Type B pancreatic cell (in vitro differentiated cells): ENCODE measurements at places on chromosomes 5 and 9. TPM values are rescaled to one million over a fixed set of nuclear protein-coding genes. Genes with fewer than 3 reads are reported as not detected.

DEPDC1B gene
- 14.0 and 29.1 TPM in 2 replicates for total RNA-seq

ARL15 gene
- 15.8 and 16.9 TPM in 2 replicates for total RNA-seq

PTBP3 gene
- 78.6 and 174 TPM in 2 replicates for total RNA-seq

BRINP1 gene
- total RNA-seq = 8.6 and 11.4 TPM in 2 replicates

TRAF1 gene
- total RNA-seq = 1.9 and 3.1 TPM in 2 replicates

MEF2C gene
- total RNA-seq = 3.5 and 12.0 TPM in 2 replicates

ACTBL2 gene
- total RNA-seq = not detected in 2 replicates

FNIP1 gene
- 32.4 and 32.9 TPM in 2 replicates for total RNA-seq

SERF1A gene
- total RNA-seq = 10.0 and 24.6 TPM in 2 replicates

SLC44A1 gene
- 47.2 and 130 TPM in 2 replicates for total RNA-seq

- DNase-seq = no peak
Measured at GRCh38 chr5:155935723-155936122, 391.2 kb upstream of the SGCD start.

DNA sequence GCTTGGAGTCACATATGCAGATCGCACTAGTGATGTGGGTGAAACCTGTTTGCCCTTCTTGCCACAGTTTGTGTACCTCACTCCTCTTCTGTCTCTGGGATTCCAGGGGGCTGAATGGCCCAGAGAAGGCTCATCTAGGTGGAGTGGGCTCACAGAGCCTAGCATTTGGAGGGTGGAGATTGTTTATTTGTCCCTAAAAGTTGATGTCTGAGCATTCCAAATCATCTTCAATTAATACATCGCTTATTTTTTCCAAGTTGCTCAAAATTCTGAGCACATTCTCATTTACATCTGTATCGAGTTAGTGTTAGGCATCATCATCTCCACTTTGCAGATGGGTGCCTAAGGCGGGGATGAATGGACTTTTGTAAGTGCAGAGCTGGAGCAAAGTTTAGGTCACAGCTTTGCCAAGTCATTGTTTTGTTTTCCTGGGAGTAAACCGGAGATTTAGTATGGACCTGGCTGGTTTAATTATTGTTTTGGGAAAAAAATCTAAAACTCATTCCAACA, 2.0 kb downstream of the ABL1 start:
- no peak for DNase-seq

DNA sequence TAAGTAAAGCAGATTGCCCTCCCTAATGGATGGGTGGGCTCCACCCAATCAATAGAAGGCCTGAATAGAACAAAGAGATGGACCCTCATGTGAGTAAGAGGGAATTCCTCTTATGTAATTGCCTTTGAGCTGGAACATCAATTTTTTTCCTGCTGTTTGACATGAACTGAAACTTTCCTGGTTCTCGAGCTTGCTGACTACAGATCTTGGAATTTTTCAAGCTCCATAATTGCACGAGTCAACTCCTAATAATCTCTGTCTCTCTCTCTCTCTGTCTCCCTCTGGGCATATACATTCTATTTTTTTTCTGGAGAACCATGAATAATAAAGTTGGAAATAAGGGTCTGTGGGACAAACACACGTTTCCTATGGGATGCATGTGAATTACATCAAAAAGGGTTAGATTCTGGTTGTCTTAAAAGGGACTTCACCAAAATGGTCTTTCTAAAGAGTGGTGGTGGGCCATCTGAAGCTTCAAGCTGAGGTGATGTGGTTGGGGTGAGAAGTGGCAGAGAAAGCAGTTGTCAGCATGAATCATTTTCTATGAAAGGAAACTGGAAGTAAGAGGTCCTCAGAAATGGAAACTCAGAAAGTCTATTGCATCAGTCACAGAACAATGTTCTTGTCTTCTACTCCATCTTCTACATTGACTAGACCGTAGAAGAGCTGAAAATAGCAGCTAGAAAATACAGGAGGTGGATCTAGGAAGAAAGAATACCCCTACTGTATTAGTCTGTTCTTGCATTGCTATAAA, 47.0 kb upstream of the HOMER1 start:
- DNase-seq = no peak

DNA sequence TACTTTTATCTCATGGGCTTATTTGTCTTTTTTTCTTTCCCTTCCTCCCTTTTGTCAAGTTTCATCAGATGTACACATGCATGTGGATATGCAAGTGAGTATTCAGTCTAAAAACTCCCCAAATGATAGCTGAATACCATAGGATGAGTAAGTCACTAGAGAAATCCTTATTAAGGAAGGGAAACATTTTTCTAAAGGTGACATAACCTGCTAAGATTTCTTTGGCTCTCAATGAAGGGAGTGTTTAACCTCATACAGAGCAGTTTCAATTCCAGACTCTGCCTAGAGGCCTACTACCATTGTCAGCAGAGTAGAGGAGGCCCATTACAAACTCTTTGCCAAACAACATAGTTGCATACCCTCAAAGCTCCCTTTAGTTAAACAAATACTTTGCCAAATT, 192.4 kb downstream of the ARHGEF28 start:
- DNase-seq = no peak

DNA sequence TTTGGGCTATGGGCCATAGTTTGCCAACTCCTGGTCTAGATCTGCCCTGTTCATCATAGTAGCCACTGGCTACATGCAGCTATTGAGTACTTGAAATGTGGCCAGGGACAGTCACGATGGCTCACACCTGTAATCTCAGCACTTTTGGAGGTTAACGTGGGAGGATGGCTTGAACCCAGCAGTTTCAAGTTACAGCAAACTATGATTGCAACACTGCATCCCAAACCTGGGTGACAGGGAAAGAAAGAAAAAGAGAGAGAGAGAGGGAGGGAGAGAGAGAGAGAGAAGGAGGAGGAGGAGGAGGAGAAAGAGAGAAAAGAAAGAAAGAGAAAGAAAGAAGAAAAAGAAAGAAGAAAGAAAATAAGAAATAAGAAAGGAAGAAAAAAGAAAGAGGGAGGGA, 5.1 kb upstream of the GMCL2 start:
- no peak for DNase-seq

GRCh38 chr5:156401804-156402203, 74.8 kb downstream of the SGCD start:
- DNase-seq = no peak

- DNase-seq = no peak
Measured at GRCh38 chr9:107281922-107282667, 984 bp upstream of the RAD23B start.

DNA sequence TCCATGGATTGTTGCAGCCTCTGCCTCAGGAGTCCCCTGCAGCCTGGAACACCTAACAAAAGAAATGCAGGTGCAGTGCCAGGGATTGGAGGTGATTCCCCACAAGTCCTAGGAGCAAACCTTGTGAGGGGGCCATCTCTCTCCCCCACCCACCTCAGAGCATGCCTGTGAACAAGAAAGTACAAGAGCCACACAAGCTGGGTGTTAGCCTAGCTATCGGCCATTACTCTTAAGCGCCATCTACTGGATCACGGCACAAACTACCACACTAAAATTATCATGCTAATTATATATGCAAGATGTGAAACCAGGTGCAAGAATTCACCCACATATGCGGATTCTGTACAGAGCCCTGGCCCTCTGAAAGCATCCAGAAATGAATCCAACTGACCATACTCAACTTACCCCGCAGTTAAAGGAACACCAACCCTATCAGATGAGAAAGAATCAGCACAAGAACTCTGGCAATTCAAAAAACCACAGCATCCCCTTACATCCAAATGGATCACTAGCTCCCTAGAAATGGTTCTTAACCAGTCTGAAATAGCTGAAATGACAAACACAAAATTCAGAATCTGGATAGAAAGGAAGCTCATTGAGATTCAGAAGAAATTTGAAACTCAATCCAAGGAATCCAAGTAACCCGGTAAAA, 16.5 kb upstream of the PRSS3 start:
- no peak for DNase-seq

GRCh38 chr5:113209498-113209897, 225.3 kb downstream of the TSSK1B start:
- no peak for DNase-seq

GRCh38 chr5:113056988-113057387, 80.4 kb downstream of the DCP2 start:
- no peak for DNase-seq

DNA sequence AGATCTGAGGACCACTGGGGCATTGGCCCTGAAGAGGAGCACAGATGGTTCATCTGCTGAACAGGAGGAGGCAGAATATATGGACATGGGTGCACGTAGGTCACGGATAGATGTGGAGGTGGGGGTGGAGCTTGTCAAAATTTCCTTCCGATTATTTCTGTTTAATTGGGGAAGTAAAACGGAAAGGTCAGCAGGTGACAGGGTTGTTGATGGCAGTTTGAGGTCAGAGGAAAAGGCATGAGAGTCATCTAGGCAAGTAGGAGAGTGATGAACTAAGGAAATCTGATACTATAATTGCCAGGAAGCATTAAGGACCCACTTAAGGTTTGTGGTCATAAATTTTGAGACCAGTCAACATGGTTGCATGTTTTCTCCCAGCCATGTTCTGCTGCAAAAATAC, 8.4 kb upstream of the FAM81B start:
- DNase-seq = no peak

- no peak for DNase-seq
Measured at GRCh38 chr9:76240578-76240977, 153.6 kb downstream of the RFK start.

DNA sequence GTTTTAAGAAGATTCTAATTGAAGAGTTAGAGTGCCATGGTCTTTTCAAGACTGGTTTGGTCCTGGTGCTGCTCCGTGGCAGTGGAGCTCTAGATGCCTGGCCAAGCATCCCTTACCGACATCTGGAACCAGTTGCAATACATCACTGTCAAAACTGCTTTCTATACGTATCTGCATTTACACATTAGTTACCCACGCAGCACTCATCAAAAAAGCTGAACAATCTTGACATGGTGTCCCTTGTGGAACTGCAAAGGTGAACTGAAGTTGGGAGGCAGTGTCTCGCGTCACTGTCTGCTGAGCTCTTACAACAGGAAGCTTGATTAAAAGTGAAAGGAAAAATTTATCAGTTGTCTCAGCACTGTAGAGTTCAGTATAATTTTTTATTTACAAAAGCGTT, 82.6 kb downstream of the PBX3 start:
- DNase-seq = no peak

GRCh38 chr5:35990941-35991611, at the start of gene UGT3A1:
Gene UGT3A1 (minus strand): TSS chr5:35991390. CDS start chr5:35991240, 150 bp downstream.
- no peak for DNase-seq

DNA sequence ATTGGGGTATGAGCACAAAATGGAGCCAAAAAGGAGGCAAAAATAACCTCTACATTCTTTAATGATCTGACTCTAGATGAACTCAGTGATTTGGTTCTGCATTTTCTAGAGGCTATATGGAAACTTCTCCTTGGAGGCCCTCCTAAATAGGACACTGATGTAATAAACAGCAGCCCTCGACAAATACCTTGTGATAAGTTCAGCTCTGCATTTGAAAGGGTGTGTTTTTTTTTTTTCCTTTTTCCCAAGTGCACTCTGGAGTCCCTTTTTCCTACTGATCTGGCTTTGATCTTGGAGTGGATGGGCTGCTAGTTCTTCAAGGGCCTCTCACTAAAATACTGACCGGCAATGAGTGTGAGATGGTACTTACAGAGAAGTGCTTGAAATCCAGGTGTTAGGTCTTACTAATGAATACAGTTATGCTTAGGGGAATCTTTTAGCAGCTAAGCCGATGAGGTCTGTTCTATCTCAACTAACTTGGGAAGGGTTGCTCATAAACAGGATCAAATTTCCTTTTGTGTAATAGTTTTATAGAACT, 161.7 kb downstream of the MAST4 start:
- no peak for DNase-seq

- DNase-seq = no peak
Measured at GRCh38 chr5:111552896-111553295, 40.6 kb upstream of the STARD4 start.

GRCh38 chr5:139955053-139955605, 88.0 kb downstream of the NRG2 start:
- DNase-seq = no peak

DNA sequence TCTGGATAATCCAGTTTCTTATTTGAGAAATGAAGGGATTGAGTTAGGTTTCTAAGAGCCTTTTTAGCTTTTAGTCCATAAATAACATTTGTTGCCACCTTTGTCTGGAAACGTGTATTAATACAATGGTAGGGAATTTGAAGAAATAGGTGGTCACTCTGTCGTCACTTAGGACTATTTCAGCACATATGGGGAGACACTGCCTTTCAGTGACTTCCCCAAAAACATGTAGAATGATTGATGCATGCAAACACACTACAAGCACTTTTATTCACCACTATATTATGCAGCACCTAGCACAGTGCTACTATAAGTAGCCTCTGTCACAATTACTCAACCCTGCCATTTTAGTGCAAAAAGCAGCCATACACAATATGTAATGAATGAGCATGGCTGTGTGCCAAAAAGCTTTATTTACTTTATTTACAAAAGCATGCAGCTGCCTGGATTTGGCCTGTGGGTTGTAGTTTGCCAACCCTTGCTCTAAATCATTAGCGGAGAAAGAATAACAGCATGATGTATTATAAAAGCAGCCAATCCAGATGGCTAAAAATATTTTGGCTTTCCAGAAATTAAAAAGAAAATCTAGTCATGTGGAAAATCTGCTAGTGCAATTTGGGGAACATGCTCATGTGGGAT, 154.2 kb upstream of the HMHB1 start:
- DNase-seq = no peak

DNA sequence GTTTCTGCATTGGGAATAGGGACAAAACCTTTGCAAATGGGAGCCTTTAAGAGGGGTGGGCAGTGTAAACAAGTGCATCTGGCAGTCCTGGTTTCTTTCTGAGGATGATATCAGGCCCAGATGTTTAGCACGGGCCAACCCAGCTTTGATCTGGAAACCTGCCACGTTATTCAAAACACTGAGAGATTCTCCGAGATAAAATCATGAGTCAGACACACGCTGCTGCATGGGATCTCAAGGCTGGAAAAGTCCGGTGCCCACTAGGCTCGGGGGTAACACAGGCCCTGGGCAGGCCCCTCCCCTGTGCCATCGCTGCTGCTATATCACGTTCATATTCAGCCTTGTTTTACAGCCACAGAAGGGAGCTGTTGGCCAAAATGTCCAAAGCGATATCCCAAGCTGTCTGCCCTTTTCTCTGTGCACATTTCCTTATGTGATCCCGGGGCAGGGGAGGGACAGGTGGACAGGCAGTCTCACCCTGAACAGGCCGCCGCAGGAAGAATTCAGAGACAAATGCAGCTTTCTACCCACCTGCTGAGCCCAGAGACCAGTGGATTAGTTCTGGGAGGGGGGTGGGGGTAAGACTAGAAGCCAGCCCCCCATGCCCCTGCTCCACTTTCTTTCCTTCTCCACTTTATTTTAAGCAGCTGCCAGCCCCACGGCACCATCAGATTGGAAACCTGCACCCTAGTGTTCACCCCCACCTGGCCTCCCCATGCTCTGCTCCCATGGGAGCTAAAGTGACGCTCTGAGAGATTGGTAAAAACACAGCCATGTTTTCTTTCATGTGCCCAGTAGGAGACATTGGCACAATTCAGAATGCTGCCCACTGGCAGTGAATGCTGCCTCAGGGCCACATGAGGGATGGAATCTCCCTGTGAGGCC, 63.1 kb downstream of the TMOD1 start:
- peak; percentile 51 for DNase-seq

- DNase-seq = no peak
Measured at GRCh38 chr9:108838017-108838416, 17.8 kb downstream of the ACTL7B start.

GRCh38 chr5:56050551-56051255, 55.9 kb upstream of the IL6ST start:
- no peak for DNase-seq

GRCh38 chr9:133824802-133825186, 86.6 kb upstream of the SARDH start:
- DNase-seq = no peak

GRCh38 chr5:114649878-114650277, 288.0 kb downstream of the KCNN2 start:
- no peak for DNase-seq
